ENCODE measurements at places on chromosomes 2 and 18.

DNA sequence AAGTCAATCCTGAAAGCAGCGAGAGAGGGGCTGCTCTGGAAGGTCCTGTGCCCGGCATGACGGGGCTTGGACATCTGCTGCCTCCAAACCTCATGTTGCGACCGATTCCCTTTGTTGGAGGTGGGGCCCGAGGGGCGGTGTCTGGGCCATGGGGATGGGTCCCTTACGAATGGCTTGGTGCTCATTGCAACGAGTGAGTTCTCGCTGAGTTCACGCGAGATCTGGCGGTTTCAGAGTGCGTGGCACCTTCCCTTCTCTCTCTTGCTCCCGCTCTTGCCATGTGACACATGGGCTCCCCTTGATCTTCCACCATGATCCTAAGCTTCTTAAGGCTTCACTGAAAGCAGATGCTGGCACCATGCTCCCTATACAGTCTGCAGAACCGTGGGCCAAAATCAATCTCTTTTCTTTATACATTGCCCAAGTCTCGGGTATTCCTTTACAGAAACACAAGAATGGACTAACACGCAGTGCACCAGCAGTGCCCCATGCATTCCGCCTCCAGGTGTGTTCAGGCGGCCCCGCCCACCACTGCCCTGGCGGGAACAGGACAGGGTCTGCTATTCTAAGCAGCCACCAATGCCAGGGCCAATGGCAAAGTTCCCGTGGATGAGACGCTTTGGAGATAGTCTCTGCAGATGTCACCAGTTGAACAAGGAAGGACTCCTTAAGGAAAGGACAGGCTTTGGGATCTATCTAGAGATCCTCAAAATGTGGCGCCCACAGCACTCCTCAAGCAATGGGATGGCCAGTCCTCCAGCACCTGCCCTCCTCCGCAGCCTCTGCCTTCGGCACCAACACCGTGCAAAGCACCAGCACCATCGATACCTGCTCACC is 63.4 kb downstream of the ZNF516 start:
- no peak for DNase-seq

- peak; percentile 80 for DNase-seq
Observed at GRCh38 chr2:226791056-226791486, 8.5 kb downstream of the IRS1 start.

DNA sequence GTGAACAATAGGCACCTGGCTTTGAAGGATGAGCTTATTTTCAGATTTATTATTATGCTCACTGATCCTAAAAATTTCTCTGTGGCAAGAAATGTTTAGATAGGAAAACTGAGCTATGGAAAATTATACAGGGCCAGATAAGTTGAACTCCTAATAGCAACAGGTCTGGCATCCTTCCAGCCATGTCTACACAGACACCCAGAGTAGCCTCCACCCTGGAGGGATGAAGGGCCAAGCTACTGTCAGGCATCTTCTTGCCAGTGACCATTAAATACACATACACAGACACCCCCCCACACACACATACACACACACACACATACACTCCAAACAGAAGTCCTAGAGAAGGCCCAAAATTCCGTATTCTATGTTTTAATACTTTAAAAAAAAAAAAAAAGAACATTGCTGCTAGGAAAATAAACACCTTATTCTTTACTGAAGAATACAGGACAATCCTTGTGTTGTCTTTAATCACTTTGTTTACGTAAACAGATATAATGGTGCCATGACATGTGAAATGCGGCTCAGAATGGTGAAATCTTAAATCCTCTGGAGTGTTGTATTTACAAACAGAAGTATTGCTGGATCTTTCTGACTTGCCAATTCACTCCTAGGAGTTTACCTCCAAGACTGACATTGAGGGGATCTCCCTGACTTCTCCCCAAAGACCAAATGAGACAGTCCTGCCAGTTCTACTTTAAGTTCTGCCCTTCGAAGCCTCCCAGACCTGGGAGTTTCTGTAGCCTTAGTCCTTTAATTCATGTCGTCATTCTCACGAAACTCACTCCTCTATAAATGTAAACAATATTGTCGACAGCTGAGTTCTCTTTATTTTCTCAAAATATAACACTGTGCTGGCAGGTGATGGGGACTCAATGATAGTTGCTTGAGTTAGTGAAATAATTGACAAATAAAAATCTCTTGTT is 163.1 kb downstream of the ANTXR1 start:
- DNase-seq, result peak; percentile 71

DNA sequence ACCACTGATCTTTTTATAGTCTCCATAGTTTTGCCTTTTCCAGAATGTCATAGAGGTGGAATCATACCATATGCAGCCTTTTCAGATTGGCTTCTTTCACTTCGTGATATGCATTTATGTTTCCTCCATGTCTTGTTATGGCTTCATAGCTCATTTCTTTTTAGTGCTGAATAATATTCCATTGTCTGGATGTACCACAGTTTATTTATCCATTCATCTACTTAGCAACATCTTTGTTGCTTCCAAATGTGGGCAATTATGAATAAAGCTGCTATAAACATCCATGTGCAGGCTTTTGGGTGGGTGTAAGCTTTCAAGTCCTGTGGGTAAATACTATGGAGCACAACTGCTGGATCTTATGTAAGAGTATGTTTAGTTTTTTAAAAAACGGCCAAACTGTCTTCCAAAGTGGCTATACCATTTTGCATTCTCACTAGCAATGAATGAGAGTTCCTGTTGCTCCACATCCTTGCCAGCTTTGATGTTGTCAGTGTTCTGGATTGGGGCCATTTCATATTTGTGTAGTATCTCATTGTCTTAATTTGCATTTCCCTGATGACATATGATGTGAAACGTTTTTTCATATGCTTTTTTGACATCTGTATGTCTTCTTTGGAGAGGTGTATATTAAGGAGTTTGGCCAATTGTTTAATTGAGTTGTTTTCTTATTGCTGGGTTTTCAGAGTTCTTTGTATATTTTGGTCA is 20.6 kb downstream of the STPG4 start:
- peak; percentile 18 for DNase-seq

- DNase-seq, result no peak
Observed at GRCh38 chr2:39781697-39782096, 2.6 kb upstream of the THUMPD2 start.

DNA sequence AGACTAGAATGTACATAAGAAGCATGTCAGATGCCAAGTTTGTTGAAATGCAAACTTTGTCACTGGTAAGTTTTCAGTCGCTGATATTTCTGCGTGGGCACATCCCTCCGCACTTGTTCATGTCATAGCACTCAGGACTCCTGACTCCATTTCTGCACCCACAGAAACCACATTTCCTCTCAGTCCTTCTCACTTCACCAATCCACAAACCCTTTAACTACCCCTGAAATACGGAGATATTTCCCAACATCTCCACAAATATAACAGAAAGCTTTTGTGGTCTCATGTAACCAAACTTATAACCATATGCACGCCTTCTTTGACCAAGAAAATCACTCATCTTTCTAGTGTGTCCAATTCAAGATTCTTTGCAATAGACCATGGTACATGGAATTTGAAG is 276.9 kb upstream of the ERBB4 start:
- DNase-seq, result no peak

DNA sequence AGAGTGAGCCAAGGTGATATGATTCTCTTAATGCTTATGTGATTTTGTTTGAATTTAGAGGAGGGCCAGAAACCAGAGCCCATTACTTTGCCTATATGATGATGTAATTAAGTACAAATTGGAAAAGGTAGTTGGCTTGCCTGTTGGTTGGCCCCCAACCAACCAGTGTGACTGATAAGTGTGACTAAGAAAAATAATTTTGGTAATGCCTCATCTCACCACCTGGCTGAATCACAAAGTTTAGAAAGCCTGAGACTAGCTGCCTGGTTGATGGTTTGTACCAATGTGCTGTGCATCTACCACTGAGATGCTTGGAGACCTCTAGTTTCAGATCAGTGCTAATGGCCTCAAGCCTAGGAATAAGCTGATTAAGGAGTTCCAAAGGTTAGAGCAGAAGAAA is 338.7 kb downstream of the CDH2 start:
- DNase-seq, result no peak

GRCh38 chr18:58497845-58498244 is 131.0 kb downstream of the ALPK2 start:
- no peak for DNase-seq

DNA sequence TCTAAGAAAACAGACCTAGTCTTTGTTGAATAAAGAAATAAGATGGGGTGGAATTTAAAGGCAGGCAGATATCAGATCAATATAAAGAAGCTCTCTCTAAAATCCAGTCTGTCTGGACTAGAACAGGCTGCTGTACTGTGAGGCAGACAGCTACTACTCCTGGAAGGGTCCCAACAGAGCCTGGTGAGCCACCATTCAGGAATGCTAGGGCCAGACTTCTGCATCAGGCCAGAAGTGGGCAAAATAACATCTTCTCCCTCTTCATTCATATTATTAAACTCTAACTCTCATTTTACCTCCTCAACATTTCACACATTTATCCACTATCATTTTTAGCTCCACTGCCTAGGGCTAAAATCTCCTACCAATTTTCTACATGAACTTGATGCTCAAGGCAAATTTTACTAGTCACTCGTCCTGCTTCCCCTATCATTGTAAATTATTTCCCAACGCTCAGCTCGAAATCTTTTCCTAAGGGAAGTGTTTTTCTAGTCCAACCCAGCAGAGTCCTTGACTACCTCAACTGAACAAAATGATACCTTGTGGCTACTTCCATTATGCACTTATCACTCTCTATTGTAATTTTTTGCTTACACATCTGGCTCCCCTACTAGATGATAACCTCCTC is 45.2 kb upstream of the GLS start:
- DNase-seq, result peak; percentile 89

DNA sequence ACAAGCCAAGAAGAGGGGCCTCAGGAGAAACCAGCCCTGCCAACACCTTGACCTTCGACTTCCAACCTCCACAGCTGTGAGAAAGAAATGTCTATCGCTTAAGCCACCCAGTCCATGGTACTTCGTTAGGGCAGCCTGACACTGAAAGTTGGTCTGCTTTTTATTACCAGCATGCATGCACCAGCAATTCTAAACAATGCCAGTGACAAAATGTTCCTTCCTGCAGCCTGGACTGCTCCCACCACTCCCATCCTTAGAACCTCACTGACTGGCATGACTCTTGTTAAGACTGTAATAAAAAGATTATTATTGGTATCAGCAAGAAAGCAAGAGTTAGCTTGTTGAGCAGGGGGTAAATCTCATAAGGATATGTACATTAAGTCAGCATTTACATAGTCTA is 33.6 kb downstream of the TMEM177 start:
- no peak for DNase-seq

Measured in iris pigment epithelial cell (primary cell).